CD8-positive, alpha-beta memory T cell (primary cell): ENCODE measurements at places on chromosomes 3 and 15. TPM values are rescaled to one million over a fixed set of nuclear protein-coding genes. Genes with fewer than 3 reads are reported as not detected.

DNA sequence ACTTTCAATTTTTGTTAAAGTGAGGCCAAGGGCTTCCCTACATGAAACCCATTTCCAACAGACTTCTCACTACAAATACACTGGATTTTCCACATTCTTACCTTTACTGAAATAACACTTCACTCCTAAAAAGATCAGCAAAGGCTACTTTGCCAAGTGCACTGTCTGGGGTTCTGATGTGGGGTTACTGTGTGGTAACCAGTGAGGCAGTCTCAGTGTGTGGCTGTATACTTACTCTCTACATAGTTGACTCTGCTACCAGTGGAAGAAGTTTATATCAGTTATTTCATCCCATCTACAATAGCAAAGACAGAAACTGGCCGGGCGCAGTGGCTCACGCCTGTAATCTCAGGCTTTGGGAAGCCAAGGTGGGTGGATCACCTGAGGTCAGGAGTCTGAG lies 5.6 kb downstream of the WDR82 start:
- no peak for DNase-seq

DNA sequence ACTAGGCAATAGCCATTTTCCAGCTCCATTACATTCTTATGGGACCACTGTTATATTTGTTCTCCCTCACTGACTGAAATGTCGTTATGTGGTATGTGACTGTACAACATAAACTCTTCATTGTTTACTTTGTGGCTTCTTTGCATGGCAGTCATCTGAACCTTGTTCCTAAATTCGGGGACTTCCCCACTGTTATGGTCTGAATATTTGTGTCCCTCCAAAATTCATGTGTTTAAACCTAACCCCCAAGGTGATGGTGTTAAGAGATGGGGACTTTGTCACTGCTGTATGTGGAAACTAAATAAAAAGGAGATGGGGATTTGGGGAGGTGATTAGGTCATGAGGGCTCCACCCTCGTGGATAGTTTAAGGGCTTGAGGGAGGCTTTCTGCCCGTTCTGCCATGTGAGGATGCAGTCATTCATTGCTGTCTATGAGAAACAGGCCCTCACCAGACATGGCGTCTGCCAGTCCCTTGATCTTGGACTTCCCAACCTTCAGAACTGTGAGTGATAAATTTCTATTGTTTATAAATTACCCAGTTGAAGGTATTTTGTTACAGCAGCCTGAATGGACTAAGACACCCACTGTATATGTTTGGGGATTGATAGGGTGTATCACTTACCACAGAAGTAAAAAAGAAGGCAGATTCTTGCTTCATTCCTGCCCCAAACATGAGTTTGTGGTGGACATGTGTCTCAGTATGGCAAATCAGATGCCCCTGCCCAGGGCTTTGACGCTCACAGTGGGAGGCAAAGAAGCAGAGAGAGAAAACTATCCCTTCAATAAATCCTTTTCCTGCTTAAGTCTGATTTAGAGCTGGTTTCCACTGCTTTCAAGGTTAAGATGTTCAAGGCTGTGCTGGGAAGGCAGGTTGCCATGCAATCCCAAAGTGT lies 138.0 kb upstream of the UBE2E1 start:
- DNase-seq: no peak

DNA sequence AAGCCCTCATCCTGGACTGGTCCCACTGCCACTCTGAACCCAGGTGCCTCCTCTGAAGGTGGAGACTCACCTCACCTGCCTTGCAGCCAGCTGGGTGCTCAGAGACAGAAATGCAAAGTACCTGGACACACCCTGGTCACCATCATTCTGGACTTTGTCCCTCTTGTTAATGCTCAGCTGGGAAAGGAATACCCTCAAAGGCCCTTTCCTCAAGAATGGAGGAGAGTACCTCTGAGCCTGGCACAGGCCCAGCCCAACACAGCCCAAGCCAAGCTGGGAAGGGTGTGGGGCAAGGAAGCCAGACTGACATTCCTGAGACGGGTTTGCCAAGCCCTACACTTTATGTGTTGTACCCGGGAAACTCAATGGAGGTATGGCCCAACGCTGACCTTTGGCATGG lies 983 bp upstream of the ALAS1 start:
- no peak for DNase-seq

- DNase-seq: no peak
These were observed 68.5 kb downstream of the ITPR1 start for GRCh38 chr3:4561661-4562060.

DNA sequence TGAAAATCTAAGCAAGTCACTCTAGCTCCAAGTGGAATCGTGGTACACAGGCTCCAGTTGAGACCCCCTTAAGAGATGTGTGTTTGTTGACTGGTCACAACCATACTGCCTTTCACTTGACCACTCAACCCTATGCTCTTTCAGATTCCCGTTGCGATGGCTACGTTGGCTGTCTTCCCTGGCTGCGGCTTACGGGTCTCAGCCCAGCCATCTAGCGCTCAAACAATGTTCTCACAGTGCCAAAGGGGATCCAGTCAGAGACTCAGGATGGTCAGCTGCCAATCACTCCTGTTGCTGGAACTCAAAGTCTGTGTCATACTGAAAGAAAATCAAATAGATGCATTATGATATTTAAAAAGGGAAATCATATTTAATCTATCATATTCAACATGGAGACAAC lies 237.6 kb downstream of the ITPR1 start:
- DNase-seq: no peak

LRTM1 gene
- not detected for total RNA-seq

TM4SF18 gene
- not detected for total RNA-seq

PYGO1 gene
- total RNA-seq: 0.07 TPM
